ENCODE measurements at places on chromosomes 7 and 10.

DNA sequence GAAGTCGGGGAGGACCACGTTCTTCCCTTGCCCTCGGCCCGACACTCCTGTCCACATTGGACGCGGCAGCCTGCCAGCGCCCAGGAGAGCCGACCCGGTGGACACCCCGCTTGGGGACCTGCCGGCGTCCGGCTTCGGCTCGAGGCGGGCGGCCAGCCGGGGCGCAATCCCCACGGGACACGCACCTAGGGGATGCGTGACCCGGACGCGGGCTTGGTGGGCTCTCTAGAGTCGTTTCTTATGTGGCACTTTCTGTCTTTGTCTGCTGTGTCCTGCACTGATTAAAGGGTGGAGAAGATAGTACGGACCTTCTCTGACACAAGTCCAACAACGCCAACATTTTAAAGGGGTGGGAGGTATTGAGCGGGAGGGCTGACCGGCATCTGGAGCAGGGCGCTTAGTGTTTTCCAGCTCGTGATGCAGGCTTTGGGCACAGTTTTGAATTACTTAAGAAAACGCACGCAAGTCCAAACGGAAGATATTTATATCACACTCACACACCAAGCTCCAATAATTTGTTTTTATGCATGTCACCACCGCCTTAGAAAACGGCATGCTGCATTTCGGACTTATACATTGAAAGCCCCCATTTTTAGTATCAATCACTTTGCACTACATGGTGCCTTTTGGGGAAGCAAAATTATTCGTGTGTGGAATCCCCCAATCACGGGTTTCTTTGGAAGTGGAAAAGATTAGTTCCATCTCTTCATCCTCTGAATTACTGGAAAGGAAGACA, 3.9 kb upstream of the SPAG6 start:
- no peak for DNase-seq

DNA sequence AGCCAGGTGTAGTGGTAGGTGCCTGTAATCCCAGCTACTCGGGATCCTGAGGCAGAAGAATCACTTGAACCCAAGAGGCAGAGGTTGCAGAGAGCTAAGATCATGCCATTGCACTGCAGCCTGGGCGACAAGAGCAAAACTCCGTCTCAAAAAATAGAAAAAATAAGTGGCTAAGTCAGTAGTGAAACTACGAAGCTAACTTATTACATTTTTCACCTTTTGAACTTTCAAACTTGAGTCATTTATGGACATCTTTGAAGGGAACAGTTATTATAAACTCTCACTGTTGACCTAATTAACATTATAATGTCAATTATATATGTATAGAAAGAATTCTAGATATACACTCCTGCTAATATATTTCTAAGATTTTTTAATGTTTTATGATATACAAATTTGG, 541.5 kb upstream of the C7orf33 start:
- no peak for DNase-seq

GRCh38 chr10:127127822-127128221, 68.6 kb downstream of the INSYN2A start:
- no peak for DNase-seq

GRCh38 chr7:135763261-135763660, 14.6 kb upstream of the FAM180A start:
- DNase-seq, result no peak

Data from ovary (tissue), 10 donors.